NCI-H1436 treated with DMSO at 0.1 percent for 48 hours (cell line): ENCODE measurements at places on chromosomes 2 and 18.

- DNase-seq, result no peak
Observed at GRCh38 chr2:222993920-222994650, 57.9 kb upstream of the KCNE4 start.

DNA sequence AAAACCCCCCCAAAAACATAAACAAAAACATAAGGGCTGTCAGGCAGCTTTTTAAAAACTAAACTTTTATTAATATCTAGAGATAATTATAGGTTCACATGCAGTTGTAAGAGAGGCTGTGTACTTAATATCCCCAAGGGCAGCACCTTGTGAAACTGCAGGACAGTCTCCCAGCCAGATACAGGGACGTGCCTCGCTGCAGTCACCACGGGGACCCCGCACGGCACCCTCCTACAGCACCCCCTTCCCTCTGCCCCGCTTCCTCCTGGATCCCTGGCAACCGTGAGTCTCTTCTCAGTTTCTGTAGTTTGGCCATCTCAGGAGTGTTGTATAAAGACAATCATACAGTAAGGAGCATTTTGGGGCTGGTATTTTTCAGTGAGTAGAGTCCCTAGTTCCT is 6.8 kb upstream of the COLEC11 start:
- no peak for DNase-seq

DNA sequence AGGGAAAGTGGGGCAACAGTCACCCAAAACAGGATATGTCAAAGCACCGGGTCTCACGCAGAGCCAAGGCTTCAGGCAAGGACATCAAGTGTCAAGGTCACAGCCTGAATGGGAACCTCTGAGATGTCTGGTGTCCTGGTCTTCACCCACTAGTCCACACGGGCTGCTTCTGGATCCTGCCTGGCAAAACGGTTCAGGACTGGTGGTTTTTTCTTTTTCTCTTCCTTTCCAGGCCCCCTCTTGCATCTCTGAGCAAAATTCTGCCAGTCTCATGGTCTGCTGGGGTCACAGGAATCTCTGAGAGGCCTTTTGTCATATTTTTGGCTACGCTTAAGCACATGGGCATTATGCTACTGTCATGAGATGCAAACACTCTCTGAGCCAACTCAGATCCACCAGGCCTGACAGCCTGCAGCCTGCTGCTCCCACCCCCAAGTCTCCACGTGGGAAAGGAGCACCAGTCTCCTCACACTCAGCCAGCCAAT is 518.2 kb upstream of the ZEB2 start:
- no peak for DNase-seq

GRCh38 chr2:190911813-190912212 is 31.2 kb downstream of the GLS start:
- DNase-seq, result no peak

DNA sequence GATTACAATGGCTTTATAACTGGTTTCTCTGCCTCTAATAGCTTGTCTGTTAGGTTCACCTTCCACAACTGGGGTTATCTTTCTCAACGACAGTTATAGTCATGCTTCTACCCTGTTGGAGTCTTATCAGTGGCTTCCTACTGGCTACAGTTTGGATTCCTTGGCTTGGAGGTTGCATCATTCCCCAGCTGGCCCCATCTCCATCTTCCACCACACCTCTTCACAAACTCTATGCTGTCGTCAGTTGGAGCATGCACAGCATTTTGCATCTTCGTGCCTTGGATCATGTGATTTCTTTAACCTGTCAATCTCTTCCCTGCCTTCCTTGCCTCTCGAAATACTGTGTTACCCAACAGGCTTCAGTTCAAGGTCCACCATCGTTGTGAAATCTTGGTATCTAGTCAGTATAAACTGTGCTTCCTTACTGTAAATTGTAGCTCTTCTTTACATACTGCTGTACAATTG is 316.3 kb upstream of the CXCR4 start:
- no peak for DNase-seq

GRCh38 chr2:121075641-121076497 is 209.1 kb downstream of the TFCP2L1 start:
- DNase-seq, result no peak

DNA sequence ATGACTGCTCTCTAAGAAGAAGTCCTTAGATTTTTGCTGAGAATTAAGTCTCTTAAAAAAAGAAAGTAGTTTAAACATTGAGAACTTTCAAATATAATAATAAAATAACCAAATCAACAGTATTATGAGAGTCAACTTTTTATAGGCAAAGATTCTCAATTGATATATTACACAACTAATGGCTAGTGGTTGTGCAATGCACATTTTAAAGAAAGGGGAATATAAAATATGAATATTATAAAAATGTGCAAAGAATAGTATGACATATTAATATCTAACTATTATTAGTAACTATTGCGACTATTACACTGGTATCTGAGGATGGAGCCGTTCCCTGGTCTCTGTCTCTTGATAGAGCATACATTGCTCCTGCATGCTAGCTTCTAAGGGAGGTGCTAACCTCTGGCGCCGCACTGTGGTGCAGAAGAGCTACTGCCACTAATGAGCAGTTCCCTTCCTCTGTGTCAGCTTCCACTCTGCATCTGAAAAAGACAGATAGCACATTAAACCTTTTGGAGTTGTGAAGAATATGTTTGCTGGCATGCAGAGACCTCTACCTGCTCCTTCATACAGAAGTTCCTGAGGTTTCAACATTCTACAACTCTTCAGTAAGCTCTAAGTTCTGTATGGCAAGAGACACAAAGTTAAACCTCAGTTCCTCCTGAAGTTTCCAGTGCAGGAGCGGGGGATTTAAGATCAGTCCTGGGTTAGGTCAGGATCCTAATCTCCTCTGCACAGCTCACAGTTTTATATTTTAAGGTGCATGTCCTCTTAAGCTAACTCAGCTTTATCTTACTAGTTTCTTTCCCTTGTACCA is 3.5 kb upstream of the SLC9A2 start:
- no peak for DNase-seq

DNA sequence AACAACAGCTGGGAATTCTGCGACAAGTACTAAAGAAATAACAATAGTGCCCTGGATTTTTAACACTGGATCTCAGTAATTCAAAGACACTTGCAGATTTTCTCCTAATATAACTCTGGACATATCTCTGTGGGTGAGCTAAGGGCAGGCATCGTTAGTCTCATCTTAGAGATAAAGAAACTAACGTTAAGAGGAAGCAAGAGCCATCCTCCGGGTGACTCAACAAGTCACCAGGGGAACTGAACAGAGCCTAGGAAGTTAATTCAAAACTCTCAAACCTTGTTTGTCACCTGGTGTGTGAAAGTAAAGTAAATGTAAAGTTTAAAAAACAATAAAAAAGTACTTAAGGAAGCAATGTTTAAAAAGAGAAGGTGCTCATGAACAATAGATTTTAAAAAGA is 41.6 kb upstream of the NRP2 start:
- no peak for DNase-seq

DNA sequence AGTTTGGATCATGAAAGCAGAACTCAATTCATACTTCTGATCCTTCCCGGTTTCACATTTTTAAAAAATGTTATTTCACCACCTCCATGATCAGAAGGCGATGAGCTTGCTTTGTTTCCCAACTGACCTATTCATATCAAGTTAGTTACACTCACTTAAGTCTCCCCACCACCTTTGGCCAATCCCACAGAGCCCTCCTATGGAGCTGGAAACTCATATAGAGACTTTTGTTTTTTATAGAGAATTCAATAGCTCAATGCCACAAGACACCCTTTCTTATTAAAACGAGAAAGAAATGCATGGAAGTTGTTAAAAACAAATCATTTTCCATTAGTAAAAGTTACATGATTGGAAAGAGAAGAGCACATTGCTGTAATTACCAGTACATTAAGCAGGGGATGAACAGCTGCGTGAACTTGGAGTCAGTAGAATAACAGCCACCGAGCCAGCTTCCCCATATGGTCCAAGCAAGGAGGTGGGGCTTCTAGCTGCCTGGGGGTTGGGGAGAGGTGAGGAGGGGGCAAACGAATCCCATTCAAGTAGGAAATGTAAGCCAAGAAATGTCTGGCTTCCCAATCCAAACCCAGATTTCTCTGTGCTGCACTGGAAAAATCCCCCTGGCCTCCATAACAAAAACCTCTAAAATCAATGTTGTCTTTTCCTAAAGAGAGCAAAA is 614.5 kb downstream of the IRS1 start:
- DNase-seq, result no peak

DNA sequence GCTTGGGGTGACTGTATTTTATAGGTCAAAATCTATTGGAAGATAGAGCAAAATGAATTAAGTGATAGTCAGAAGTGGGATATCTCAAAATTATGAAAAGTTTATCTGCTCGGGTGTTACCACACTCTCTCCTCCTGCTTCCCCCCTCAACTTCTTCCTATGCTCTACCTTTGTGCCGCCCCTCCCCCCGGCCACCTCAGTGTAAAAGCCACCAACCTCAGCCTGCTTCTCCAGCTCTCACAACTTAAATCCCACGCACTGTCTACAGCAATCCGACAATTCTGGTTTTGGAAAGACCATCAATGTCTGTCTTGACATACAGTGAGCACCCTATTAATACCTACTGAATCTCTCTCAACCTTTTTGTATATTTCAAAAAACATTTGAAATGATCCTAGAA is 164.6 kb downstream of the DCC start:
- DNase-seq, result no peak

DNA sequence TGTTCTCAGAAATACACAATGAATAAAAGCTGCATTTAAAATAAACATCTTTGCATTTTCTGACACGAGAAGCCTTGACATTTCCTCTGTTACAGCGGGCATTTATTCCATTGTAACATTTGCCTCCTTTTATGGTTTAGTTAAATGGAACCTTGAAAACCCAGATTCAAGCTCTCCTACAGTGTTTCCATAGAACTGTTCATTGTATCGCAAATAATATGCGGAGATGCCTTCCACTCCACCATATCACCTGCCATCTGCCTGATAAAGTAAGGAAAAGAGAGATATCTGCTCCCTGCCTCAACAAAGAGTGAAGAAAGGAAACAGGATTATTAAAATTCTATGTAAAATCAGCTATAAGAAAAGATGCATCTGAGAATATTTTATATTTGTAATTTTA is 69.8 kb downstream of the CDH19 start:
- no peak for DNase-seq

GRCh38 chr2:198905881-198906612 is 551.7 kb downstream of the SATB2 start:
- DNase-seq, result no peak

DNA sequence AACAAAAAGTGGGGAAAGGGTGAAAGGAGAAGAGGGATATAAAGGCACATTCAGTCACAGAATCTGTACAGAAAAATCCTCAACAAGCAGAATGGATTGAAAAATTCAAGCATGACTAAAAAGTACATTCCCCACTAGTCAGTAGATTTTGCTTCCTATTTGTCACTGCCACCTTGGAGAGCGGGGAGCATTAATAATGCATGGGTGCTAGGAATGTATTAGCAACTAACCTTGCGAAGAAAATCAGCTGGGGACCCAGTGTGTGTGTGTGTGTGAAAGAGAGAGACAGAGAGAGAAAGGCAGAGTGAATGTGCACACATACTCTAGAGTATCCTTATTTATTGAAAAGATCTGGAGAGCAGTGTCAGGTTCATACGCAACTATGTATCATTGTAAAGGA is 968.7 kb upstream of the ZEB2 start:
- DNase-seq, result no peak

GRCh38 chr2:98551316-98551715 is 57.0 kb downstream of the COA5 start:
- no peak for DNase-seq

DNA sequence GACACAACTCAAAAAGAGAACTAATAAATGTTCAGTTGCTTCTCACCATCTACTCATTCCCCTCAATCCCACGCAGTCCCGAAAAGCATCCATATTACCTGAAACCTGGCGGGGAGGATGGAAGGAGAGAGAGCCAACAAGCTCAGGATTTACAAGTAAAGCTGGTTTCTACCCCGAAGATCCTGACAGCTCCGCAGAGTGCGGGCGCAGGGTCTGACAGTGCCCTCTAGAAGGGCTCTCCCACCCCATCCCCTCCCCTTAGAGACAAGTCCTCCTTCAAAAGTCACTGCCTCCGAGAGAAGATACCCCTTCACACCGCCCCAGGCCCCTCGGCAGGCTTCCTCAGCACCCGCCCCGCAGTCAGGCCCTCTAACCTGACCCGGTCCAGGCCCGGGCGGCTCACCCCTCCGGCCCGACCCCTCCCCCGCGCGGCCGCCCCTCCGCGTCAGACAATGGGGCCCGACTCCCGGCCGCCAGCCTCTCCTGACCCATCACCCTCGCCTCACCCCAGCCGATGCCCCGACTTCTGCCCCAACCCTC is 550 bp downstream of the RAB1A start:
- no peak for DNase-seq

- DNase-seq, result no peak
Observed at GRCh38 chr2:84908948-84909713, 3.7 kb downstream of the TMSB10 start.

- no peak for DNase-seq
Observed at GRCh38 chr18:79400091-79400590, 4.4 kb downstream of the NFATC1 start.

DNA sequence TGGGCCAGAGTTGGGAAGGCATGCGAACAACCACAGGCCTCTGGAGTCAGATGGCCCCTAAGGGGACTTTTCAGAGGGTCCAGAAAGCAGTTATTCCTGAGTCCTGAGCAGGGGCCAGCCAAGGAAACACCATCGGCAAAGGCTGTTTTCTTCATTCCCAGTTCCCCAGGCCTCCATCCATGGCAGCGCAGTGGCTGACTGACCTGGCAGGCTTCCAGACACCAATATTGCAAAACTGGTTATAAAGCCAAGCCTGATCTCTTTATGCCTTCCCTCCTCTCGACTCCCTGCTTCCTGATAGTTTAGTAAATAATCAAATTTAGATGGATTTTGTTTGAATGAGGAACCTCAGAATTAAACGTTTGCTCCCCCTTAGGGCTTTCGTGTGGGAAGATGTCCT is 133.4 kb upstream of the ITGA6 start:
- no peak for DNase-seq

- no peak for DNase-seq
Observed at GRCh38 chr18:13579874-13580273, 146.5 kb downstream of the FAM210A start.

- DNase-seq, result no peak
Observed at GRCh38 chr18:55582325-55582724, 5.7 kb downstream of the TCF4 start.

GRCh38 chr18:21968338-21968737 is 201.1 kb upstream of the GATA6 start:
- DNase-seq, result no peak

DNA sequence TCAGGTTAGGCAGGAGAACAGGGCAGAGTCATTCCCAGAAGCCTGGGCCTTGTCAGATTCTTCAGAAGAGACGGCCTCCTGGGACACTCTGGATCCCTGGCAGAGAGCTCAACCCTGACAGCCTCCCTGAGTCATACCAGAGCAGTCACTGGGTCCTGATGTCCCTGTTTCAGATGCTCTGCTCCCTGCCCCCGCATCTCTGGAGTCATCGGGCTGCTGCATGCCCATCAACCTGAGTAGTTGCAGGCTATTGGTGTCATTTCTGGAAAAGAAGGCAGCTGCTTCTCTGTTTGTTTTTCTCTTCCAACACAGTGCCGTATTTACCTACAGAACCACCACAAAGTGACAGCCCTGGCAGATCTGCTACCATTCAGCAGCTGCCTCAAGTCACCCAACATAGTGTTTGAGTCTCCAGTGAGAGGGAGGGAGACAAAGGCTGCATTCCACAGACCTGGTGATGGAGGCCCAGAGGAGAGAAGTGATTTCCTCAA is 145.1 kb downstream of the B3GNT2 start:
- no peak for DNase-seq

- no peak for DNase-seq
Observed at GRCh38 chr2:207256476-207257207, 90.9 kb upstream of the KLF7 start.

GRCh38 chr2:38712413-38712812 is 38.7 kb downstream of the SRSF7 start:
- no peak for DNase-seq
